LHCN-M2 (cell line): ENCODE measurements at places on chromosomes 13 and 19. TPM values are rescaled to one million over a fixed set of nuclear protein-coding genes. Genes with fewer than 3 reads are reported as not detected.

KIR2DL1 gene
- total RNA-seq: not detected in 2 replicates

CYP2S1 gene
- not detected in 2 replicates for total RNA-seq

THSD1 gene
- total RNA-seq: 19.0 and 28.2 TPM in 2 replicates

FUT1 gene
- not detected in 2 replicates for total RNA-seq

LACC1 gene
- total RNA-seq: 5.1 and 6.8 TPM in 2 replicates

YJEFN3 gene
- total RNA-seq: 0.69 and 0.90 TPM in 2 replicates

ZNF441 gene
- total RNA-seq: 5.4 and 7.1 TPM in 2 replicates

MBD3L2 gene
- not detected in 2 replicates for total RNA-seq

MYBPC2 gene
- 0.11 TPM in 1 of 2 replicates, not detected in the other for total RNA-seq

GIPC1 gene
- total RNA-seq: 140 and 155 TPM in 2 replicates
